ENCODE measurements at places on chromosomes 12 and 14. TPM values are rescaled to one million over a fixed set of nuclear protein-coding genes. Genes with fewer than 3 reads are reported as not detected.

The IRAK4 gene
- 10.0 TPM for total RNA-seq

DNA sequence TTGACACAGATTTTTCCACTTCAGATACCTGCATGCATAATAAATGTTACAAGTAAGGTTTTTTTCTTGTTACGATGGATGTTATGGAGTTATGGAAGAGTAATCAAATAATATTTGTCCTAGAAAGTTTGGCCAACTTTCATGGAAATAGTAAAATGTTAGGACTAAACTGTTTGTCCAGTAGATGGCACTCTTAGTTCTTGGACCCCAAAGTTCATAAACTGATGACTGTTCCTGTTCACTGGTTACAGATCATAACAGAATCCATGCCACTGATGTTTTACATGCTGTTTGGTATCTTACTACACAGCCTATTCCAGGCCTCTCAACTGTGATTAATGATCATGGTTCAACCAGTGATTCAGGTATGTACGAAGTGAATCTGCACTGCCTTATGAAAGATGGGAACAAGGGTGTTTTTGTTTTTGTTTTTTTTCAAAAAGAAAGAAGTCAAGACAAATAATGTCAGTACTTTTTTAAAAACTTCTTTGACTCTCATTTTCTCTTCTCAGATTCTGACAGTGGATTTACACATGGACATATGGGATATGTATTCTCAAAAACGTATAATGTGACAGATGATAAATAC lies 48.8 kb upstream of the SLCO1C1 start:
- DNase-seq: no peak

The MYF5 gene
- total RNA-seq: not detected

DNA sequence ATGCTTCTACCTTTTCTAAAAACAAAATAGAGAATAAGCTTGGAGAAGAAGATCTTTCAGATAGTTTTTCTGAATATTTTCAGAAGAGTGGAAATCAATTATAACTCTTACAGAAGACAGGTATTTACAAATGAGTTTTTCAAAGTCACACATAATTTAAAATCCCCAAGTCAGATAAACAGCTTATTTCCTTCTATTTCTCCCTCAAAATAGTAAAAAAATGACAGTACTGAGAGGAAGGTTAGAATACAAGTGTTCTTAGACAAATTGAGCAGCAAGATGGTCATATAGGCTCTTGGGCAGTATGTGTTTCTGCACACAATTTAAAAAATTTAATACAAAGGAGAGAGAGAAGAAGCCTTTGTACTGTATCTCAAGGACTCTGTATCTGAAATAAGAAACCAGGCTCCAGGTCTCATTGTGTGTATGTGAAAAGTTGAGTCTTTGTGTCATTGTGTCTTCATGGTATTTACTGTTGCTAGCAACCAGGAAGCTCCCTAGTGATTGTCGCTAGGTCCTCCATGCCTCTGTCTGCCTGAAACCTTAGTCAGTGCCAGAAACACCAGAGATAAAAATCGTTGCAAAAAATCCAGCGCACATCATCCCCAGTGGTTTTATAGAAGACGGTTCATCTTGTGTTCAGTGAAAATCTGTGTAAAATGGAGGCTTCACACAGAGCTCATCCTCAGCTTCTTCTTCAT lies 12.9 kb upstream of the TUBA1A start:
- DNase-seq: peak; percentile 64

DNA sequence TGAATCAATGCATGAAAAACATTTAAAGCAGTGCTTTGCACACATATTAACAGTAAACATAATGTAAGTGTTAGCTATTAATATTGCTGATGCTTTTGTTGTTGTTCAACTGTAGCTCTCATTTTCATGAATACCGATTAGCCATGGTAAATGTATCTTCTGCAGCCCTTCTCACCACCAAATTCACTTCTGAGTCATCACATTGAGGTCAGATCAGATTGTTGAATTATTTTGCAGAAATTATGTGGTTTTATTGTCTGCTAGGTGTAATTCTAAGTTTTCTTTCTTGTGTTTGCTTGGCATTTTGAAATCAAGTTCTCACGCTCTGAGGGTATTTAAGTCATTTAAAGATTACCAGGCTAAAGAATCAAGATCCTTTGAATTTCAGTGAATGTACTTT lies 74.6 kb downstream of the AKAP6 start:
- DNase-seq: no peak

DNA sequence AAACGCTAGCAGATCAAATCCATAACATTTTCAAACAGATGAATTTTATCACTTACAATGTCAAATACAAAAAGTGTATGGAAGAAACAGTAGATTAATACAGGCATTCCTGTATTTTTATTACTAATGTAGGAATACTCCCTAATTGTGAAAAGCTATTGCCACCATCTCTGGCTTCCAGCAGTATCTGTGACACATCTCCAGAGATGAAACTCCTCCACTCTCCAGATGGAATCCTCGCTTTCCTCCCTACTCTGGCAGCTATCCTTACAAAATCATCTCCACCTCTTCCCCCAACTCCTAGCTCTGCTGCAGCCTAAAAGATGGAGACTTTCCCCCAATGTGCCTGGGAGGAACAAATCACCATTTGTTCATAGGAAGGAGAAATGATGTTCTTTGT lies 211.4 kb downstream of the SSPN start:
- no peak for DNase-seq

GRCh38 chr14:49959822-49960408 lies 67.0 kb downstream of the ARF6 start:
- DNase-seq: peak; percentile 88

The GALNT9 gene
- total RNA-seq: 16.1 TPM

The WSCD2 gene
- total RNA-seq: not detected

The RIMBP2 gene
- total RNA-seq: not detected

The REC8 gene
- total RNA-seq: 6.5 TPM

DNA sequence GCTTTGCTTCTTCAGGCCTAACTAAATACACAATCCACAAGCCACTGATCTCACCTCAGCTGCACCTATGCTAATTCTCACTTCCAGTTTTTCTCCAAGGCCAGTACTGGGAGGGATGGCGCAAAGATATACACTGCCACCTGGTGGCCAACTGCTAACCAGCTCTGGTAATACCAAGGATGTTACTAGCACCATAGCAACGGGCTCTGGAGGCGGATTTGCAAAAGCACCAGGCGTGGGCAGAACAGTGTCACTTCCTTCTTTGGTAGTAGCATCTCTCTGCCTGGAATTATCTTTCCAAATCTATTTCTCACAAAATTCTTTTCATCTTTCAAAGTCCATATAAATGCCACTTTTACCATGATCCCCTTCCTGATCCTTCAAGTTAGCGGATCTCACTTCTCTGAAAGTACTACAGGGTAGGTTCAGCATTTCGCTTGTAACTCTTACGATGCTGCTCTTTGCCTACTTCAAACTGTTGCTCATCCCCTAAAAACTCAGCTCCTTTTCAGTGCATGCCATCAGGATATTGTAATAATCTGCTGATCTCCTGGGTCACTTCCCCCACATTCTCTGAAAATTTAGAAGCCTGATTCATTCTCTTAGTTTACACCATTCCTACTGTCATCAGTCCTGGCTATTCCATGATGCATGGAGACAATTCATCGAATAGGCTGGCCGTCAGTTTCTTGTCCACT lies 37.1 kb upstream of the FOXJ2 start:
- DNase-seq: peak; percentile 83

GRCh38 chr14:54683882-54684794 lies 117.2 kb downstream of the SAMD4A start:
- DNase-seq: peak; percentile 69

The SERPINA9 gene
- total RNA-seq: not detected

The HCAR1 gene
- total RNA-seq: 4.2 TPM

- DNase-seq: no peak
Measured at GRCh38 chr14:52182853-52183252, 84.6 kb upstream of the PTGDR start.

The SLC7A7 gene
- 5.9 TPM for total RNA-seq

DNA sequence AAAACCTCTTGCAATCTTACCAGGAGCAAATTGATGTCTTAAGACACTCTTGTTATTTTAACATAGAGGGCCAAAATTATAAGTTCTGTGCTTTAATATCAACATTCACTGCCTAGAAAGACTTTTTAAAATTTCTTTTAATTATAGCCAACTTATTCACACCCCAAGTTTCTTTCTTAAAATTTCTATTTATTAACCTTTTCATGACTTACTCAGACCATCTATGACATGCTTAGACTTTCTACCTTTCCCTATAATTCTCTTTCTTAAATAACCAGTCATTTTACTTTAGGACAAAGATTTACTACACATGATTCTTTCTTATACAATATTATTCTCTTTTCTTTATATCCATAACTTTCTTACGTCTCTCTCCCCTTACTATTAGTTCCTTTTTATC lies 220.4 kb downstream of the NUBPL start:
- no peak for DNase-seq

- DNase-seq: no peak
Measured at GRCh38 chr14:49636866-49637265, 1.8 kb upstream of the DNAAF2 start.

The LRP1-AS gene
- total RNA-seq: not detected

DNA sequence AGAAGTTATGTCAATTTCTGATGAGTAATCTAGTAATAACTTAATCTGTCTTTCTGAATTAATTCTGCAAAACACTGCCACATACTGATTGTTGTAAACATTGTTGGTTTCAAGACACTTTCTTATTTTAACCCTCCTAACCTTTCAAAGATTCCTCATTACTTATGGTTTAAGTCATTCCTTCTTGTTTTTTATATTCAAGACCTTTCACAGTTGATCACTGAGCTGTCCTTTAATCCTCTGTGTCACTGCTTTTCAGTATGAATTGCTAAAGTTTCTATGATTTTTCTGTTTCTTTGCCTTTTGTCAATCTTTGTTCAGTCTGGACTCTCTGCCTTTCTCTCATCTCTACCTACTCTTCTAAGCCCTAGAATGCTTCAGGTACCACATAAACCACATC lies 164.7 kb downstream of the RAD51B start:
- no peak for DNase-seq

DNA sequence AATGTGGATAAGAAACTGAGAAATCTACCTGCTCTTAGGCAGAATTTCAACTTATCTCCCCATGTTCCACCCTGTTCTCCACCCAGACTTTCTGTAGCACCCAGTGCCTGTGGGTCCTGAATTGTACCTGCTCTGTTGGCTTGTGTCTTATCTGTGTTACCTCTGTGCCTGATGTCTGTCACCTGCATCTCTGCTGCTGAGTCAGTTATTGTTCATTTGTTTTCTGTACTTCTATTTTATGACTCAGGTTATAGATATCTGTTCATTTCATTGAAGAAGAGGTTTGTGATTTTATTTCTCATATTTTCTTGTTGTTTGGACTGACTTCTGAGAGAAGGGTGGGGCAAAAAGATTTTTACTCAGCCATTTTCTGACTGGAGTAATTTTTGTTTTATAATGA lies 11.7 kb downstream of the SOCS4 start:
- DNase-seq: peak; percentile 11

- DNase-seq: no peak
Measured at GRCh38 chr14:94451826-94452225, 774 bp downstream of the SERPINA11 start.

- DNase-seq: no peak
Measured at GRCh38 chr12:54388237-54389133, 4.0 kb upstream of the ZNF385A start.

The LRTM2 gene
- total RNA-seq: not detected

Measured in PC-9 (cell line).